ENCODE measurements at places on chromosomes 12 and 14.

- DNase-seq = no peak
These were observed 311.1 kb upstream of the DIO2 start for GRCh38 chr14:80522411-80522810.

DNA sequence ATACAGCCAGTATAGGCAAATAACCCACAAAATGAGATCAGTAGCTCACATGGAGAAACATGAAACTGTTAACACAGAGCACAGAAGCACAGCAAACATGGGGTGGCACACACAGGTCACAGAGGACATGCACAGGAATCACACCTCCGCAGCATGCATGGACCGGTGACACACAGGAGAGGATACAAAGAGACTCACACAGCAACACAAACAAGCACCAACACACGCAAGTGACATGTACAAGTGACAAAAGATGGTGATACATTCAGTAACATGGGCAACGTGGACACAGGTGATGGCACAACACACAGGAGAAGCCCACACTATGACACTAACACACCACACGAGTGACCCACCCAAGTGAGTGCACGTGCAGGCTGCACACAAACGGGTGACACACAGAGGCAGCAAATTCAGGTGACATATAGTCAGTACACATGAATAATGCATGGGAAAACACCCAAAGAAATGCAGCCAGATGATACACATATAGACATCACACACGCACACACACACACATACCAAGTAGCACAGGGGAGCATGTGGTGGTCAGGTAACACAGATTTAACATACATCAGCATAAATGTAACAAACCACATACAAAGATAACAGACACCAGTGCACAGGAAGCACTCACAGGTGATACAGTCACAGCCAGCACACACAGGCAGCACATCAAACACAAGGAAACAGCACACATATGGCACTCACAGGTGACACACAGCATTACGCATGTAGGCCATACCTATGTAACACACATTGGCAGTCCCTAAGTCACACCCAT lies 216.0 kb upstream of the SFSWAP start:
- DNase-seq = no peak

- DNase-seq = no peak
These were observed 8.8 kb upstream of the TRPV4 start for GRCh38 chr12:109842021-109842420.

DNA sequence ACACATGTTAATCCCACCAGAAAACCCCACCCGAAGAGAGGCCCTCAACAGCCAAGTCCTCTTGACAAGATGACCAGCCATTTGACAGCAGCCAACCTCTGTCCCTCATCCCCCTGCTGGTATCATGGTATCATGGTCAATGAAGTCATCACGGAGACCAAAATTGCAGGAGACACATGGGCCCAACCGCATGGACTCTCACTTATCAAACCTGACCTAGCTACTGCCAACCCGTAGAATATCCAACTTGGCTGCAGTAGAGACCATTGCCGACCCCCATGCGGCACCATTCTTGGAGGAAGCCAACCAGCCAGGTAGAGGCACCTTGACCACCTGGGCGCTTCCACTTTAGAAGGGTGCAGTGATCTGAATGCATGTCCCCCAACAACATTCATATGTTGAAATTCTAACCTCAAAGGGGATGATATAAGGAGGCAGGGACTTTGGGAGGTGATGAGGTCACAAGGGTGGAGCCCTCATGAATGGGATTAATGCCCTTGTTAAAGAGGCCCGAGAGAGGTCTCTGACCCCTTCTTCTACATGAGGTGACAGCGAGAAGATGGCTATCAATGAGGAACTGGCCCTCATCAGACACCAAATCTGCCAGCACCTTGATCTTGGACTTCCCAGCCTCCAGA lies 33.3 kb downstream of the DIO3 start:
- no peak for DNase-seq
